Ecto neural progenitor cell (in vitro differentiated cells): ENCODE measurements at places on chromosomes 3 and 15.

- DNase-seq, result no peak
Measured at GRCh38 chr3:111979434-111980038, 710 bp downstream of the ABHD10 start.

GRCh38 chr3:95731753-95732152, 1082.6 kb upstream of the EPHA6 start:
- DNase-seq, result no peak

DNA sequence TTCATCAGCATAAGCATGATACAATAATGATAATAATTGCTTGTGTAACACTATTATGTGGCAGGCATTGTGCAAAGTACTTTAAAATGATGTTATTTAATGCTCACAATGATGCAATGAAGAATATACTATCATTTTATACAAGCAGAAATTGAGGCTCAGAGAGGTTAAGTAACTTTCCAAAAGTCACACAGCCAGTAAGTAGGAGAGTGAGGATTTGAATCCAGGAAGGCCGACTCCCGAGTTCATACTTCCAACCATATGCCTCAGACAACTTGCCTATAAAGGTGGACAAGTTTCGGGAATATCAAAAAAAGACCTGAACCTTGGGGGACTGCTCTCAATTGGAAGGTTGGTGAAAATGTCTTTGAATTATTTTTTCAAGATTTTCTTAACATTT, 19.9 kb downstream of the RARB start:
- DNase-seq, result no peak

- no peak for DNase-seq
Measured at GRCh38 chr3:115270849-115271248, 123.8 kb upstream of the ZBTB20 start.

- no peak for DNase-seq
Measured at GRCh38 chr3:17741621-17742101, 770 bp downstream of the TBC1D5 start.

- no peak for DNase-seq
Measured at GRCh38 chr15:41013691-41014414, 60.6 kb downstream of the CHAC1 start.

DNA sequence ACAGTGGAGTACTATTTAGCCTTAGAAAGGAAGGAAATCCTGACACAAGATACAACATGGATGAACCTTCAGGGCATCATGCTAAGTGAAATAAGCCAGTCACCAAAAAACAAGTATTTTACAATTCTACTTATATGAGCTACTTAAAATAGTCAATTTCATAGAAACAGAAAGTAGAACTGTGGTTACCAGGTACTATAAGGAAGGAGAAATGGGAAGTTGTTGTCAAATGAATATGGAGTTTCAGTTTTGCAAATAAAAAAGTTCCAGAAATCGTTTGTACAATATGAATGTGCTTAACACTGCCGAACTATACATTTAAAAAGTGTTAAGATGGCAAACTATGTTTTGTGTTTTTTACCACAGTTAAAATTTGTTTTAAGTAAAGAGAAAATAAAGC, 26.8 kb downstream of the TRANK1 start:
- DNase-seq, result no peak
